ENCODE measurements at places on chromosomes 5 and 9. TPM values are rescaled to one million over a fixed set of nuclear protein-coding genes. Genes with fewer than 3 reads are reported as not detected.

DNA sequence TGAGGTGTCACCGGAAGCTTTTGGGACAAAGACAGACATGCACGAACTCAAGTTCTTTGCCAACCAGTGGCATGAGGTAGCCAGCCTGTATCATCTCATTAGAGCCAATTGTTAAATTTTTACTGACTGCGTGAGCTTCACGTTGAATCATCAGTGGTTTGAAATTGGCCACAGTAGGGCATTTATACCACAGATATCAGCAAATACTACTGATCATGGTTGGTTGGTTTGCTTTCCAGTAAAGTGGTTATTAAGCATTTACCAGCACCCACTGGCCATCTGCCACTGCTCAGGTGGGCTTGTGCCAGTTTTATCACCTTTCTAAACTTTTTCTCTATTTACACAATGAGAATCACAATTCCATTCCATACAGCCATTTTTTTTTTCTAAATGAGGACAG is 28.4 kb upstream of the SHC3 start:
- no peak for DNase-seq
- H3K27me3 ChIP-seq, result peaks cover 2% of the 10 kb centered on the region
- H3K4me3 ChIP-seq, result no peak overlapping the region
- H3K36me3 ChIP-seq, result no peaks in the 10 kb centered on the region

- H3K27me3 ChIP-seq, result no peaks in the 10 kb centered on the region
- no peak overlapping the region for H3K27ac ChIP-seq
- no peak for DNase-seq
- no peaks in the 10 kb centered on the region for H3K36me3 ChIP-seq
Observed at GRCh38 chr9:14218253-14218652, 95.7 kb downstream of the NFIB start.

DNA sequence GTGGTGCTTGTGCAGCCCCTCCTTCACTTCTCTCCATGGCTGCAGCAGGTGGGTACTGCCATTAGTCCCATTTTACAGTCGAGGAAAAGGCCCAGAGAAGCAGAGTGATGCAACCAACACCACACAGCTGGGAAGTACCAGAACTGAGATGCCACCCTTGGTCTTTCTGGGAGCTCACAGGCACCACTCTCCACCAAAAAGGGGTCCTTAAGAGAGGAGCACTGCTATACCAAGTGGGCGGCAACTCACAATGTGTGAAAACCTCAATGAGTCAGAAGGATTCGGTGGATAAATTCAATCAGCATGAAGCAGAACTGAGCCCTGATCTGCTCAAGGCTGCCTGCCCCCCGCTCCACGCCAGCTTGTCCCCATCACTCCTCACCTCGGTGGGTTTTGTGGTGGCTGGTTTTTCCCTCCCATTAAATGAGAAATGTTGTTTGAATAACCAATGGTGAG is 213.7 kb downstream of the FSTL4 start:
- H3K36me3 ChIP-seq, result no peaks in the 10 kb centered on the region
- peaks cover 3% of the 10 kb centered on the region for H3K27me3 ChIP-seq
- no peak for DNase-seq

DNA sequence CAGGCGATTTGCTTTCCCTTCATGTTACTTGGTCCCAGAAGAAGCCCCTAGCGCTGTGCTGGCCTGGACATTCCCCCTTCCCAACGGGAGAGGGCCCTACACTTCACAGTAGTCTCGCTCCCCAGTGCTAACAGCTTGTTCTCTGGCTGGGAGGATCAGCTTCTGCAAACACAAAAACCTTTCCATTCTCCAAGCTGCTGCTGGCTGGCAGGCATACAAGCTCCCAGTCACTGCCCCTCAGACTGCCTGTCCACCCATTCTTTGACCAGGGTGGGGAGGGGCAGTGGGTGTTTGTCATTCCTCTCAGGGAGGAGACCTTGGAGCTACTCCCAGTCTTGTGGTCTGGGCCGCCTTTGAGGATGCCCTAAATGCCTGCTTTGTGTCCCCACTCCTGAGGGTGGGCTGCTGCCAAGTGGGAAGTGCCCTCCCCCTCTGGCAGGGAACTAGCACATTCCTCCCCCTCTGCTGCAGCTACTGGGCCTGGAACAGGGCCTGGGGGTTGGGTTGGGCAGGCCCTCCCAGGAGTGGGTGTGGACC is 20.8 kb downstream of the ENHO start:
- H3K4me1 ChIP-seq, result no peaks in the 10 kb centered on the region
- H3K27me3 ChIP-seq, result peaks cover 30% of the 10 kb centered on the region
- no peak overlapping the region for H3K4me3 ChIP-seq
- no peaks in the 10 kb centered on the region for H3K36me3 ChIP-seq
- H3K27ac ChIP-seq, result no peak overlapping the region

DNA sequence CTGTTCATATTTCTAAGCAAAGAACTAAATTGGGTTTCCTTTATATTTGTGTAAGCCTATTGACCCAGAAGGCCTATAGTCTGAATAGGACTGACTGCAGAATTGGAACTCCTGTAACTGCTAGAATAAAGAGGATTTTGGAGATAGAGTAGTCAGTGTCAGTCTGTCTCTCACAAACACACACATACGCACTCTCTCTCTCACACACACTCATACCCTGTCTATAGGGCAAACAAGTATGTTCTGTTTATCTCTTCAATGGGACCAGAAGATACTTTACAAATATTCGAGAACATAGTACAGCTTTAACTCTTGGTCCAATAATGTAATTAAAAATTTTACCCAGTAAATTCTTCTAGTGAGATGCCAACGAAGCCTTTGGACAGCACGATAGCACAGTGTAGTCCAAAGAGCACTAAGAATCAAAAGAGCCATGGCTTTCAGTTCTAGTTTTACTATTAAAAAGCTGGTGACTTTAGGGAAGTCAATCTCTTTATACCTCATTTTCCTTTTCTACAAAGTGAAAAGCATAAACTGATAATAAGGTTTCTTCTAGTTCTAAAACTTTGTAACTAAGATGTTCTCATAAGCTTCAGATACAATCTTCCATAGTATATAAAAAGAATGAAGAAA is 19.3 kb downstream of the ABHD17B start:
- no peaks in the 10 kb centered on the region for H3K4me1 ChIP-seq
- no peak overlapping the region for H3K27ac ChIP-seq
- no peak for DNase-seq
- H3K4me3 ChIP-seq, result no peak overlapping the region
- no peaks in the 10 kb centered on the region for H3K27me3 ChIP-seq

The ENTR1 gene
- polyA plus RNA-seq, result 50.1 TPM

The NIM1K gene
- polyA plus RNA-seq, result 0.21 TPM

Measured in large intestine (tissue), 12 donors.